ENCODE measurements at places on chromosomes 11 and 22.

DNA sequence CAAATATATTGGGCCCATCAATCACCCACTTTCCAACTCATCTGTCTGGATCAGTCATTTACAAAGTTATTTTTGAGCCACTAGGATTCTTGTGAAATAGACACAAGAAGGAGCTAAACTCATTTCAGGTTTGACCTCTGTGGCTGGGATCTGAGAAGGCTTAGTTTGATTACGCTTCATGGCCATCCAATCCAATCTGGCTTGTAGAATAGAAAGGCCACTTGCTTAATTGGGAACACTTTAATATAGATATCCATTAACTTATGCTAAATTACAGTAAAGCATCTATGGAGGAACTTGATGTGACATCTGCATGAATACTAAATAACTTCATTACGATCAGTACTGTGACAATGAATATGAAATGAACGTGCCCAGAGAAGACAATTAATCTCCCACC is 284.2 kb downstream of the ST3GAL4 start:
- DNase-seq: no peak

- peak; percentile 30 for DNase-seq
These were observed 1.3 kb downstream of the DENND5A start for GRCh38 chr11:9263840-9264315.

DNA sequence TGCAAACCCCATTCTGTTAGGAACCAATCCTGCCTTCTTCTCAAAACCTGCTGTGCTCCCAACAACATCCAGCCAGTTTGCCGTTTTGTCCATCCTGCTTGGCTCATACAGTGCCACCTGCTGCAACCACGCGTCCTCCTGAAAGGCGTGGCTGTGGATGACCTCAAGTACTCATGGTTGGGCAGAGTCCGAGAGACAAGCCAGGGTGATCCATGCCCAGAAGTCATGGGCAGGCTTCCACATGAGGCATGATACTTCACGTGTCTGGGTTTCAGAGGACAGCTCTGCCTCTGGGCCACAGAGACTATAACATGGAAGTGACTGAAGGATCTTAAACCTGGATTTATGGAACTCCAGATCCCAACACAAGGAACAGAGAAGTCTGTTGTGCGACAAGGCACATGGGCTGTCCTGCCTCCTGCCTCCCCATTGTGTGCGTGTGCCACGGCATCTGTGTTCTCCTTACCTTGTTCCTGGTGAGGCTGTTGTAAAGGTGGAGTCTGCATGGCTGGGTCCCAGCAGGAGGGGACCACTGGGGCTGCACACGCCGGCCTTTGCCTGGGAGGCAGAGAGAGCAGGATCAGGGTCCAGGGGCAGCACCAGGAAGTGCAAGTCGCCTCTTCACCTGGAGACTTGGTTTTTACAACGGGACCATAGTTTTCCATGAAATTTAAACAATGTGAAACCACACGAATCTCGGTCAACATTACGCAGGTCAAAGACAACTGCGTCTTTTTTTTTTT is 15.4 kb downstream of the CARS1 start:
- no peak for DNase-seq

GRCh38 chr22:28247136-28247535 is 328.1 kb upstream of the PITPNB start:
- DNase-seq: no peak

DNA sequence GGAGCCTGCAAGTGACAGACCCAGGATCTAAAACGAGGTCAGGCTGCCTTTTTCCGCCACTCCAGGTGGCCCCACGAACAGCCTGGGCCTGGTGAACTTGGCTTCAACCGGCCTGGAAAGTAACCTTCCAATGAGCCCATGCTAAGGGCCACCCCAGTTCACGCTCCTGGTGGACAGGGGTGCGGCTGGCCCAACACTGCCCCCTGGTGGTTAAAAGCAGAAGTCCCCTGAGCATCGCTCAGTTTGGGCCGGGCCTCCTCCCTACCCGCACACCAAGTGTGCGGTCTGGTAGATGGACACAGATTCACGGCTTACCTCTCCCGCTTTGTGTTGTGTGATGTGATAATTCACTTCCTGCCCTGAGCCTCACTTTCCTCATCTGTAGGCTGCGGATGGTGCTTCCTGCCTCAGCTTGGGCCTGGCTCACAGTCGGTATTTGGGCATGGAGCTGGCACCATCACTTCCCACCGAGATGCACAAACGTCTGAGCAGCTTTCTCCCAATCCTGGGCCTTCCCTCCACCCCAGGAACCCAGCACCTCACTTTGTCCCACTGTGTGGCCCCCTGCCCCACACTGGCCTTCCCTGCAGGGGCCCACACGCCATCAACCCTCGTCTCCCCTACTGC is 13.7 kb upstream of the SEC14L3 start:
- no peak for DNase-seq

DNA sequence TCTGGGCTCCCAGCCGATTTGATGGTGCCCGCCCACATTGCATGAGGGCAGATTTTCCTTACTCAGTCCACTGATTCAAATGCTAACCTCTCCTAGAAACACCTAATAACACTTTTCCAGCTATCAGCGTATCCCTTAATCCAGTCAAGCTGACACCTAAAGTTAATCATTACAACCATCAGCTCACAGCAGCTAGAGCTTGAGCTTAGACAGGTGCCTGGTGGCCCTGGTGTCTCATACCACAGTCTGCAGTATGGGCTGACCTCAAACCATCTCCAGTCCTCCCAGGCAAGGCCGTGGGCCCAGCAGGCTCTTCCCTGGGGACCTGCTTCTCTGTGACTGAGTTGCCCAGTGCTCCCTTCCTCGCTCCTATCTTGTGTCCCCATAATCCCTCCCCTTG is 174.4 kb upstream of the NECTIN1 start:
- DNase-seq: no peak
